ENCODE measurements at places on chromosomes 2 and 18.

DNA sequence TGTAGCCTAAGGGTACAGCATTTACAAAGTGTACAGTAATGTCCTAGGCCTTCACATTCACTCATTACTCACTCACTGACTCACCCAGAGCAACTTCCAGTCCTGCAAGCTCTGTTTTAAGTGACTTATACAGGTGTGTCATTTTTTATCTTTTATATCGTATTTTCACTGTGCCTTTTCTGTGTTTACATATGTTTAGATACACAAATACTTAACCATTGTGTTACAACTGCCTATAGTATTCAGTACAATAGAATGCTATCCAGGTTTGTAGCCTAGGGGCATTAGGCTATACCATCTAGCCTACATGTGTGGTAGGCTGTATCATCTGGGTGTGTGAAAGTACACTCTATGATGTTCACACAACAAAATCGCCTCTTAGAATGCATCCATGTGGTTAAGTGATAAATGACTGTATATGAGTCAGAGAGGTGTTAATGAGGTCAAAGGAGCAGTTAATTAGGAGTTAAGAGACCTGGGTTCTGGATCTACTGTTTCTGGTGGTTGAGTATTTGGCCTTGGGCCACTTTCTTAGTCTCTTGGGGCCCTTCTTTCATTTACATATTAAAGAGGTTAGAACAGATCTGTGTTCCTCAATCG lies 149.1 kb downstream of the GREB1L start:
- peak; percentile 69 for DNase-seq

GRCh38 chr2:171524018-171524401 lies 1.7 kb downstream of the CYBRD1 start:
- no peak for DNase-seq

GRCh38 chr18:48199399-48199798 lies 209.8 kb downstream of the ZBTB7C start:
- no peak for DNase-seq

DNA sequence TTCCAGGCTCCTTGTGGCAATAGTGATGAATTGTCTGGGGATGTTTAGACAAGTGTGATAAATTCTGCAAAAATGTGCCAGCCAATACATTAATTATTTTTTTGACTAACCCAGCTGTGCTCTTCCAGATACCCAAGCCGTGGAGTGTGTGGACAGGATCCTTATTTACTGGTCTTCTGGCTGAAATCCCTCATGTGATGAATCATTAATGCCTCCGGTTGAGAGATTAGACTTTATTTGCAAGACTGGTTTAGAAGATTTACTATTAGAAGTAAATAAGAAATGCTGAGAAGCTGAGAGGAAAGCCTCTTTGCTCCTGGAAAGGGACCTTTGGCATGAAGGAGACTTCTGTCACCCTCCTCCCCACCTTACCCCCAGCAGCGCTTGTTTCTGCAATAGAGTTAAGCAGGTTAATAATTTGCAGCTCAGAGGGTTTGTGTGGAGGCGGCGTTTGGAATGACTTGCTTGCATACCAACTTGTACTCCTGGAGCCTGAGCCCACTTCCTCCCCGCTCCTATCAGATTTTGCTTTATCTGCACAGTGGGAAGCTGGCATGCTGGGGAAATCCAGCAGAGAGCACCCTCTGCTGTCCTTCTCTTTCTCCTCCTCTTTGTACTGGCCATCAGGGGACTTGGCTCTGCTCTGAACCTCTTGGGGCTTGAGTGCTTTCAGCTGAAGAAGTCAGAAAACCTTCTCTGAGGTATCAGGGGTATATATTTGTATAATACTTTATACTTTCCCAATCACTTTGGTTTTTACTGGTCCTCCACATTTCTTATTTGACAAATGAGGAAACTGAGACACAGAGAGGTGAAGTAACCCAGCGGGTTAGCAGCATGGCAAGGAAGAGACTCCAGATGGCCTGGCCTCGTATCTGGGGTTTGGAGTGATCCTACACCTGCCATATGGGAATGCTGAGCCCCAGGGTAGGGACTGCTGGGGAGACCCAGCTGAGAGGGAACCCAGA lies 16.3 kb downstream of the SLC3A1 start:
- DNase-seq = no peak

- DNase-seq = no peak
These were observed 37.2 kb downstream of the BOLA3 start for GRCh38 chr2:74110537-74110936.

DNA sequence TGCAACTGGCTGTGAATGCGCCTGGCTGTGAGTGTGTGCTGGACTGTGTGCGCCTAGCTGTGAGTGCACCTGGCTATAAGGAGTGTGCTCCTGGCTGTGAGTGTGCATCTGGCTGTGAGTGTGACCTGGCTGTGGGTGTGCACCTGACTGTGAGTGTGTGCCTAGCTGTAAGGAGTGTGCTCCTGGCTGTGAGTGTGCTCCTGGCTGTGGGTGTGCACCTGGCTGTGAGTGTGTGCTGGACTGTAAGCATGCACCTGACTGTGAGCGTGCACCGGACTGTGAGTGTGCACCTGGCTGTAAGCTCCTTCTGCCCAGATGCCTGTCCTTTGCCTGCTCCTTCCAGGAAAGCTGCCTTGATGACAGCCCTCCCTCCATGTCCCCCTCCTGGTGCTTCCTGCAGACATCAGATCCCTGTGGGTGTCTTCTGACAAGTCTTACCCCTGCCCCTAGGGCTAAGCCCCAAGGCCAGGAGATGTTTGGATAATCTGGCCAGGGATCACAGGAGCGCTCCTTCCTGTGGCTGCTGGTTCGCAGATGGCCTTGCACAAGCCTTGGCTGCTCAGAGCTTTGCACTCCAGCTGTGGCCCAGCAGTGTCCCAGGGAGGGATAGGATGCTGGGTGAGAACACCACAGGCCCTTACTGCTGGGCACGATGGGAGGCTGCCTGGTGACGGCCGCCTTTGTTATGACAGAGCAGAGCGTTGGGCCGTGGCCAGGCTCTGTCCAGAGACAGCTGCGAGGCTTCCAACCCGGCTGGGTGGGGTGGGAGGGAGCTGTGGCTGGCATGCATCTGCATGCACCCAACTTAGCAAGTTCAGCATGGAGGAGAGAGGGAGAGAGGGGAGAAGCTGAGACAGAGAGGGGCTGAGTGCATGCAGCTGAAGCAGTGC lies 89.9 kb downstream of the GLI2 start:
- no peak for DNase-seq

- no peak for DNase-seq
These were observed 523.5 kb upstream of the ZEB2 start for GRCh38 chr2:145043399-145043834.

- DNase-seq = no peak
These were observed 29.9 kb upstream of the BMPR2 start for GRCh38 chr2:202346180-202346579.

DNA sequence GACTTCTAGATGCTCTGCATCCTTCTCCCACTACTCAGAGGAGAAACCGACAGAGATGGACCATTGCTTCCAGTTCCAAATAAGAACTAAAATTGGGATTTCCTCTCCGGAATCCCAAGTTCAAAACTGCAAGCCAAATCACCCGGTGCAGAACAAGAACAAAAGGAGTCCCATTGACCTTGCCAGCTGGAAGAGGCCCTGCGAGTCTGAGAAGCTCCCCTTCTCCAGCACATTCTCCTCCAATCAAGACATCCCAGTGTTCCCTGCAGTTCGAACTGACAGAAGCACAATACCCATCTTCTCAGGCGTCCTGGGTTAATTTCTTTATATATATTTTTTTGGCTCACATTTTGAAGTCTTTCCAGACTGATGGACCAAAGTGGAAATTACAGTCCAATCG lies 195.3 kb upstream of the MEIS1 start:
- DNase-seq = no peak

DNA sequence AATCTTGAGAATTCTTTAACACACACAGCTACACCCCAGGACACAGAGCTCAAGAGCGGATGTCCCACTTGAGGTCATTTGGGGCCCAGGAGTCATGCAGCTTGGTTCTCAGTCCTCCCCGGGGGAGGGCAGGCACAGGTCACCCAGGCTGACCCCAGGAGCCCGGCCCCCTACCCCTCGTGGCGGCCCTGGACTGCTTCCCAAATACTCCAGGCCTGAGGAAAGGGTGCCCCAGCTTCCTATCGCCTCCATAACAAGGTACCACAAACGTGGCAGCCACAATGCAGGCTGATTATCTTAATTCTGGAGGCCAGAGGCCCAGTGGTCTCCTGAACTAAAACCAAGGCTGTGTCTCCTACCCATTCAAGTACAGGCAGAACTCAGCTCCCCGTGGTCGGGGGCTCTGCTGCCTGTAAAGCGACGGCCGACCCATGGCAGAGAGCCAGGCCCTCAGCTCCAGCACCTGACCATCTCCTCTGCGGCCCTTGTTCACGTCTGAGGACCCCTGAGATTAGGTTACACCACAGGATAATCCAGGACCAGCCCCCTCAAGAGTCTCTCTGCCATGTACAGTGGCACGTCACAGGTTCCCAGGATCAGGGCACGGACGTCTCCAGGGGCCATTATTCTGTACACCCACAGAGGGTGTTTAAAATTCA lies 10.5 kb downstream of the SLC66A2 start:
- no peak for DNase-seq

GRCh38 chr18:35030277-35030989 lies 10.8 kb upstream of the MAPRE2 start:
- DNase-seq = no peak

- DNase-seq = no peak
These were observed 408 bp downstream of the IL18RAP start for GRCh38 chr2:102423368-102423767.

GRCh38 chr2:133097666-133098065 lies 427.7 kb upstream of the LYPD1 start:
- no peak for DNase-seq

- no peak for DNase-seq
These were observed 29.9 kb downstream of the EPB41L3 start for GRCh38 chr18:5513947-5514346.

DNA sequence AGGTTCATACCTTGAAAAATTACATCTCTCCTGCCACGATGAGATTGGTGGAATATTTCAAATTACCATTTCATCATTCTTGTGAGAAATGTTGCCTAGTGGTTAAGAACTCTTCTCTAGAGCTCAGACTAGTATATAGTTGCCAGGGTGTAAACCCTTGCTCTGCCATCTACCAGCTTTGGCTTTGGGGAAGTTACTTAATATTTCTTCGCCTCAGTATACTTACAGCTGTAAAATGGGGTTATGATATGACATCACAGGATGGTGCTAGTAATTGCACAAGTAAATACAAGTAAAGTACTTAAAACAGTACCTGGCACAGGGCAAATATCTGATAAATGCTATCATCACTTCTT lies 1.5 kb downstream of the SPOPL start:
- no peak for DNase-seq

- DNase-seq = no peak
These were observed 297.0 kb upstream of the GULP1 start for GRCh38 chr2:187994464-187995331.

DNA sequence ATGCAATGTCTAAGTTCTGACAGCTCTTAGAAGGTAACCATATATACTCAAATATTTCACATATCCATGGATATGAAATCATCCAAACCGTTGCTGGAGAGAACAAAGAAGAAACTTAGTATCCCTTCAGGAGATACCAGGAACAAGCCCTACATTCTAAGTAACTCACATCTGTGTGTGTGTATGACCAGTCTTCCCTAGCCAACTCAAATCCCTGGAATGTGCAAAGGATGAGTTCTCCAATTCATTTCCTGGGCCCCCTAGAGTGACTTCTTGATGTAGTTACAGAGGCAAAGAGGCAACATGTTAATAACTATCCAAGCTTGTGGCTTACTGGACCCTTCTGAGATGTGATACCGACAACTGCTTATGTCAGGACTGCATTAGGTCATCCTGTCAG lies 20.1 kb downstream of the TPGS2 start:
- DNase-seq = no peak

GRCh38 chr2:16224298-16225045 lies 284.1 kb downstream of the MYCN start:
- DNase-seq = no peak

GRCh38 chr2:149330127-149331022 lies at the start of gene LYPD6:
TSS of gene LYPD6 (plus strand) at chr2:149330587. CDS start at chr2:149437709, 107,122 bp downstream.
- peak; percentile 37 for DNase-seq

- DNase-seq = no peak
These were observed 97.6 kb downstream of the EPB41L5 start for GRCh38 chr2:120110507-120110906.
